Cortex of kidney (tissue), 1 donor: ENCODE measurements at places on chromosomes 1 and 21.
A peak's percentile ranks its signal among the peaks of the same experiment; 100 is the strongest.

DNA sequence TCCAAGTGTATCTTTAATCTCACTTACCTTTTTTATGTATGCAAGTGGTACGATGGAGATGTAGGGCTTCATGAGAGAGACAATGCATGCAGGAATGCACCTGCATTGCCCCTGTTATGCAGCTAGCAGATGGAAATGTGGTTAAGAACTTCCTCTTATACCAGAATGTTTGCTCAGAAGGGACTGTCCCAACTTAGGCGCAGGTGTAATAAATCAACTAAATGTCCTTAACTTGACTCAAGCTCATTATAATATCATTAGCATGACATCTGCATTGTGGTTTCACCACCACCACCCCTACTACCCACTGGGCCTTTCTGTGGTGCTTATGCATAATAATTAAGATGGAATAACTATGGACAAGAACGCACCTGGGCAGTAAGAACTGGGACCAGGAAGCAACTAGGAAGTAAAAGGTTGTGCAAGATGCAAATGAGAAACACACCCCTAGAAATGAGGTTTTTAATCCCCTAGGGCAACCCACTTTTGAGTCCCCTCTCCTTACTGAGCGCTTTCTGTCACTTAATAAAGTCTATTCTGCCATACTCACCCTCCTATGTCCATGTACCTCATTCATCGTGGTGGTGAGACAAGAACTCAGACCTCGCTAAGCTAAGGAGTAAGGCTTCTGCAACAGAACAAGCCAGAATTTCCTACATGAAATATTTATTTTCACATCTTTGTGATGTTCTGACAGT lies 1103.3 kb upstream of the B3GALT2 start:
- DNase-seq: no peak

- DNase-seq: no peak
Measured at GRCh38 chr1:220528679-220529501, 954 bp downstream of the MARK1 start.

DNA sequence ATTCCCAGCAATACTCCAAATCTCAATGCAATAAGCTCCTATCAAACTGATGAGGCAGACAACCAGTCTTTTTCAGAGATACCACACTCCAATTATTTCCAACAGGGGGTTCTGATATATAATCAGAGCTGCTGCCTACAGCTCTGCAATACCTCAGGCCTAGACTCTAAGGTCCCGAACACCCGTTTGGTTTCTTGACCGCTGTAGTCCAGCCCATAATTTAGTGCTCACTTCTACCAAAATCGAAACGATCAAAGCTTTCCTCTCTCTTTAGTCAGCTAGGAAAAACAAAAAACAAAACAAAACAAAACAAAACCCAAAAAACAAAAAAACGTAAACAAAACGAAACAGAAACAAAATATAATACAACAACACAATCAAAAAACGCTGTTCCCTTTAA lies 453.0 kb downstream of the NEGR1 start:
- DNase-seq: no peak

DNA sequence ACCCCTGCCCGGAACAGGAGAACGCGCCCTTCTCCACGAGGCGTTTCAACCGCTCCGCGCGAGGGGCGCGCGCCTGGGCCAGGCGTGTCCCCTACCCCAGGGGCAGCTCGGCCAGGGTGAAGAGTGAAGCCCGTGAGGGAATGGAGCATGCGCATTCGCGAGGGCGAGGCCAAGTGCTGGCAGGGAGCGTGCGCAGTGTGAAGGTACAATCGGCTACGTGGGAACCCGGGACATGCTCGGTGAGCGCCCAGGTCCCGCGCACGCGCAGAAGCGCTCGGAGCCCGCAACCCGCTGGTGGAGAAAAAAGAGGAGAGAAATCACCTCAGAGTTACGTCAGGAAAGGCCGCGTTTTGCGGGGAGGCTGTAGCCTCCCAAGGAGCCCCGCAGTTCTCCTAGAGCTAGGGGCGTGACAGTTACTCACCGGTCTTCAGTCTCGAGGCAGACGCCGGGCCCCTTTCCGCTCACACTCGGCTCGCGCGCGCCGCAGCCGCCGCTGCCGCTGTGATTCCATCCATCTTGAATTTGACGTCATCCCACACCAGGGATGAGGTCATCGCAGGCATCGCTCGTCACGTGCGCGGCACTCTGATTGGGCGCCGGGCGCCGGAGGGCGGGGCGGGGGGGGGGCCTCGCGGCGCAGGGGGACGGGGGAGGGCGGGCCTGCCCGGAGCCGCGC lies at the start of gene ZBTB21:
Gene ZBTB21, minus strand, starts transcription at position 530 of the 676 bp plus-strand sequence. CDS start 16,265 bp downstream, outside the sequence.
- peak; percentile 84 for DNase-seq

DNA sequence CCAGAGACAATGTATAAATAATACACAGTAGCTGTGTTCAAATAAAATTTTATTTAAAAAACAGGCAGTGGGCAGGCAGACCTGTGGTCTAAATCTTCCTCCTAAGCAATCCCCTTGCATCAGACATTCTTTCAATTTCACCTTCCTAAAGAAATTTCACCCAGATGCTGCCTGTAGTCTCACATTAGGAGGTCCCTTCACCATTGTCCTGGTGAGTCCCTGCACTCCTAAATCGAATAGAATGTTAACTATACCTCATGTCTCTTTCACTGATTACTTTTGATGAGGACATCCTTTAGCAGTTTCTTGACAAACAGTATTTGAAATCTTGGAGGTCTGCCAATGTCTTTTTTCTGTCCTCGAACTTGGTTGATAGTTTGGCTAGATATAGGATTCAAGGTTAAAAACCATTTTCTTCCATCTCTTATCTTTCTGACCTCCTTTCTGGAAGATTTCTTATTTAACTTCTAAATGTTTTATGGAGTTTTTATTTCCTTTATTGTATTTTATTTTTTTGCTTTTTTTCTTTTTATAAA lies 77.5 kb downstream of the LPGAT1 start:
- no peak for DNase-seq

DNA sequence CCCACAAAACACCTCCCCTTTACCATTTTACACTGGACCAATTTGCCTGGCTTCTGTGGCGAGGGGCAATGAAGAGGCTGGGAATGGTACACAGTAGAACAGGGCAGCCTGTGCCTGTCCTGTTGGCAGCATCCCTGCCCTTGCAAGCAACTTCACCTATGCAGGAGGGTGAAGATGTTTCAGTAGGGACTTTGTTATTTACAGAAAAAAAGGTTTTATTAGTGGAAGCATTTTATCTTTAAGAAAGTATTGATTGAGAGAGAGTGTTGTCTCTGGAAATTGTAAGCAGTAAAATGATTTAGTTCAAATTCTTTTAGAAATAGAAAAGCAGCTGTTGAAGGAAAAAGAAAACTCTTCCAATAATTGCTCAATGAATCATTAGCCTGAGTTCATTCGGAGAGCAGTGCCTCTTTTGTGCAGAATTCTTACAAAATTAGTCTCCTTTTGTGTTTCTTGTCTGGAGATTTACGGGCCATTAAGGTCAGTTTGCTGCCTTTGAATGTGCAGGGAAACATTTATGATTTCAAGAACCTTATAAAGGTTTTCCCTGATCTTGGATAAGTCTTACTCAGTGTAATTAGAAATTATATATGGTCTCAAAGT lies 49.1 kb downstream of the HHAT start:
- no peak for DNase-seq

GRCh38 chr1:183893561-183894289 lies 88.8 kb downstream of the RGL1 start:
- DNase-seq: no peak

DNA sequence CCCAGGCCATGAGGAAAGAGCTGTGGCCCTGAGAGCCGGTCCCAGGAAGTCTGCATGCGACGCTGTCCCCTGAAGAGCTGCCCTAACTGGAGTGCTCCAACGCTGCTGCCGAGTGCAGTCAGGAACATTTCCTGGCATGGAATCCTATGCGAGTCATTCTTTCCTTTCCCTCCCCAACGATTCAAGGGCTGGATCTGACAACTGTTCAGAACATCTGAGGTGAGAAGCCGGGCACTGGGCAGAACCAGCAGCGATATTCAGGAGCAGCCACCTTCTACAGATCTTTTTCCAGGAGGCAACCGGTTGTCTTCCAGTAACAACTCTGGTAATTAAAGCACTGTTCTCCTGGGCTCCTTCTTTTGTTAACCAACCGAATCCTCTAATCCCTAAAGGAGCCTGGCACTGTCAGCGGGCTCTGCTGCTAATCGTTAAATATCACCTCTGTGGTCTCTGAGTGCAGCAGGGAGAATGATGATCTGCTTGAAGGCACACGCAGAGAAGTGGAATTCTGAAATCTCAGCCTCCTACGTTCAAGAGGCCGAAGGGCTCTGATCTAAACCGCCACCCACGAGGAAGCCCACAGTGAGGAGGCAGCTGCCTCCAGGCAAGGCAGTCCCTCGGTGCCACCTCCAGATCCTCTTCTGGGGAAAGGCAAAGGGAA lies 55.8 kb downstream of the SLC45A1 start:
- DNase-seq: no peak

DNA sequence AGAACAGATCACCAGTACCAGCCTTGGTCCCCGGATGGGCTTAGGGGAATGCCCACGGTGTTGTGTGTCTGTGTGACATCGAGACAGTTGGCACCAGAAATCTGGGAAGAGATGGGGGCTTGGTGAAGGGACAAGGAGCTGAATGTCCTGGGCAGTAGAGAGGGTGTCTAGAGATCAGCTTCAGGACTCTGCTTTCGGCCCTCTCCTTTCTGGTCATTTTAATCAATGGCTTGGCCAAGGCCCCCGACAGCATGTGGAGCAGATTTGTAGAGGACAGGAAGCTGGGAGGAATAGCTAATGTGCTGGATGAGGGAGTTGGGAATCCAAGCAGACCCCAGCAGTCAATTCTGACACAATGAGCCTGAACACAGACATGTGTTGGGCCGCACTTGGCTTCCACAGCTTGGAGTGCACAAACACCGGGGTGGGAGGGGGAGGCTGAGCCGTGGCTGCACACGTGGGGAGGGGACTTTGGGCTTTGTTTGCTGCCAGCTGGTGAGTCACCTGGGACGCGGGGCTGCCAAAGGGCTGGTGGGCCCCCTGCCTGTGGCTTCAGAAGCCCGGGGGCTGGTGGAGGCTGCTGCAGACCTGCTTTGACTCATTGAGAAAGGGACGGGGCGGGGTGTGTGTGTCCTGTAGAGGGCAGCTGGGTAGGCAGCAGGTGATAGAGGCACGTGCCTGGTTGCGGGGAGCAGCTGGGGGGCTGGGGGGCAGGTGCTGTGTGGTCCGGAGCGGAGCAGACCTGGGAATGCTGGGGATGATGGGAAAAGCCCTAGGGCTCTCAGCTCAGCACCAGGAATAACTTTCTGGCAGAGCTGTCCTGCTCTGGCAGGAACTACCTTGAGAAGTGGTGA lies 20.9 kb downstream of the SLC1A7 start:
- no peak for DNase-seq

DNA sequence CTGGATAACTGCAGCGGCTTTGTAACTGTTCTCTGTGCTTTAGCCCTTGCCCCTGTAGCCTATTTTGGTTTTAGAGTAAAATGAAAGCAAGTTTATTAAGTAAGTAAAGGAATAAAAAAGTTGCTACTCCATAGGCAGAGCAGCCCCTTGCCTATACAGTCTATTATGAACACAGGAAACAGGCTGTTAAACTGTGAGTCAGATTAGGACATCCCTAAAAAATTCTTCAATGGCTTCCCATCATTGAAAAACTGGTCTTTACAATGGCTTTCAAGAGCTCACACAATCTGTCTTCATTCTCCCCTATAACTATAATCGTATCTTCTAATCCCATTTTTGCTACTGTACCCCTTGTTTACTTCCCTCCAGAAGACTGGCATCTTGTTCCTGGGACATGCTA lies 43.0 kb downstream of the ATG4C start:
- DNase-seq: no peak

DNA sequence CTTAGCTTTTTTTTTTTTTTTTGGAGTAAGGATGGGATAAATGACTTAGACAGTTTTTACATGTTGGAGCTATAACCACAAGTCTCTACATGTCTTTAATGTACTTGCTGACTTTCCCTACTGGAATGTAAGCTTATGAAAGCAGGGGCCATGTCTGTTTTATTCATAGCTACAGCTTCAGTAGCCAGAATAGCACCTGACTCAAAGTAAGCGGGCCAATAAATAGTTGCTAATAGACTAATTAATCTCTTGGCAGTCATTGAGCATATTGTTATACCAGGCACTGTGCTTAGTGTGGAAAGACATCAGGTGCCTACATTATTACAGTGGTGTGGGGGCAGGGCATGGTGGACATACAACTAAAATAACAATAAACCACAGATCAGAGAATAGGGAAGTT lies 84.4 kb upstream of the HOOK1 start:
- DNase-seq: no peak

GRCh38 chr1:170703591-170703990 lies 39.7 kb downstream of the PRRX1 start:
- no peak for DNase-seq
